ENCODE measurements at places on chromosomes 2 and 18.

DNA sequence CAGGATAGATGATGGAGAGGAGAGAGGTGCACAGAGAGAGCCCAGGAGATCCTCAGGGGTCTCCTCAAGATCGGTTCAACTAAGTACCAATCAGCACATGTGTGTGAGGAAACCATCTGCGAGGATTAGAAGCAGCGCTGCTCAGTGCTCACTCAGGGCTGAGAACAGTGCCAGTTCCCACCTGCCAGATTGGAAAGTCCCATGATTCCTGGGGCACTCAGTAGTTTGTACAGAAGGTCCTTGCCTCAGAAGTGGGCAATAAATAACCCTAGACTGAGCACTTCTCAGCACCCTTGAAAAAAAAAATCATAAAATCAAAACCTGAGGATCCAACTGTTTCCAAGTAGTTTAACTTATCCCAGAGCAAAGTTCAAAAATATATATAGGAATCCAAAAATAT is 53.8 kb downstream of the SEMA4F start:
- no peak for DNase-seq

DNA sequence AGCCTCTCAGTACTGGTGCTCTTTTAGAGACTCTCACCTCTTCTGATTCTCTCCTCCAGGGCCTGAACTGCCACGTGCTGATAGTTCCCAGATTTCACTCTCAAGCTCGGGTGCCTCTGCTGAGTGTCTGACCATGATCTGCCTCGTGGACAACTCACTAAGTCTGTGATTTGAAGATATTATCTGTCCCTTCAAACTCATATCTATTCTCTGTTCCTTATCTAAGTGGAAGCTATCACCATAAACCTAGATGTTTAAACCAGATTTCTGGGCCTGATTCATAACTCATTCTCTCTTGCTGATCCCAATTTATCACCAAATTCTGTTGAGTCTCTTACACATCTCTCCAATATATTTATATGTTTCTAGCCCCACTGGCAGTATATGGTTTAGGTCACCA is 29.9 kb upstream of the KIDINS220 start:
- DNase-seq = no peak

DNA sequence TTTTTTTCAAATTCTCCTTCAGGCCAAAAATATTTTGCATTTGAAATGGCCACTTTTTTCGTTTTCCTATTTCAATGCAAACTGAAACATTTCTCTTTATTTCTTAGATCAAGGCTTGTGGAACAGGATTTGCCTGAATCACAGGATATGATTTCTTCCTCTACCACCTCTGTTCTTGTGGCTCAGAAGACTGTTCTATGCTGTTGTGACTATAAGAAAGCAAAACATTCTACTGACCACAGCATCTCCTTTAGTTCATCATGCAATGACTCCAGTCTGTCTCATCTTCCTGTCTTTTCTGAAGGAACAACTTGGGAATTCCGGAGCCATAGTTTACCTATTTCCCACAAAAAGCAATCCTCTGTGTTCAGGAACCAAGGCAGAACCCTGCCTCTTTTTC is 16.2 kb upstream of the ZNF512 start:
- DNase-seq = no peak

DNA sequence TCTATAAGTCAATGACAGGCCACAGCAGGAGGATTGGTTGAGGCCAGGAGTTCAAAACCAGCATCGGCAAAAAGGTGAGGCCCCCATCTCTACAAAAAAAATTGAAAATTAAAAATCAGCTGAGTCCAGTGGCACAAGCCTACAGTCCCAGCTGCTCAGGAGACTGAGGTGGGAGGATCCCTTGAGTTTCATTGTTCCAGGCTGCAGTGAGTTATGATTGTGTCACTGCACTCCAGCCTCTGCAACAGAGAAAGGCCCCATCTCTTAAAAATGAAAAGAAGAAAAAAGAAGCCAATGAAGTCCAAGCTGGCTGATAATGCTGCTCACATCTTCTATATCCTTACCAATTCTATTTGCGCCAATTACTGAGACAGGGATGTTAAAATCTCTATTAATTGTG is 39.1 kb downstream of the MRPS5 start:
- no peak for DNase-seq

DNA sequence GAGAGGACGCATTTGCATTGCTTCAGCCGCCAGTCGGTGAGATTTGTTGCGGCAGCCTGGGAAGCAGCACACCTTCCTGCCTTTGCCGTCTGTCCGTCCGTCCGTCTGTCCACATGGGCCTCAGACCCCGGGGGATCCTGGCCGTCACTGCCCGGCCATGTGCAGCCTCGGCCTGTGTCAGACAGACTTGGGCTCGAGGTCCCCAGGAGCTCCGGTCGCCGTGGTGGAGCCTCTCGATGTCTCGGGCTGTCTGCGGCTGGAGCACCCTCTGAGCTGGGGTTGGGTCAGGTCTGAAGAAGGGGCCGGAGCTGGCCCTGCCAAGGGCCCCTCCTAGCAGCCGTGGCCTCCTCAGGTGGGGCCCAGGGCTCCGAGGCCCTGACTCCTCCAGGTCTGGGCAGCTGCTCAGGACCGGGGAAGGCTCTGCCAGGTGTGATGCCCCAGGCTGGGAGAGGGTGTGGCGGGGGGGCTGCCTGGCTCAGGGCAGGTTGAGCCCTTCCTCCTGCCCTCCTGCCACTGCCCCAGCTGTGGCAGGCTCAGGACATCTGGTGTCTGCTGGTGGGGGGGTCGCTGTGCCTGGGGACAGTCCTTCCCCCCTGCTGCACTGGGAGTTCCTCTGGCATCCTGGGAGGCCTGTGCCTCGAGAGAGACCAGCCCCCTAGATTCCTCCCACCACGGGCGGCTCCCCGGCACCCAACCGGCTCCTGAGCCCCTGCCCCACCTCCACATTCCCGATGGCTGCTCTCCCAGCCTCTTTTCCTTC is 11.8 kb downstream of the NEU4 start:
- peak; percentile 62 for DNase-seq

- no peak for DNase-seq
Measured at GRCh38 chr18:45109271-45109670, 428.6 kb downstream of the SETBP1 start.

DNA sequence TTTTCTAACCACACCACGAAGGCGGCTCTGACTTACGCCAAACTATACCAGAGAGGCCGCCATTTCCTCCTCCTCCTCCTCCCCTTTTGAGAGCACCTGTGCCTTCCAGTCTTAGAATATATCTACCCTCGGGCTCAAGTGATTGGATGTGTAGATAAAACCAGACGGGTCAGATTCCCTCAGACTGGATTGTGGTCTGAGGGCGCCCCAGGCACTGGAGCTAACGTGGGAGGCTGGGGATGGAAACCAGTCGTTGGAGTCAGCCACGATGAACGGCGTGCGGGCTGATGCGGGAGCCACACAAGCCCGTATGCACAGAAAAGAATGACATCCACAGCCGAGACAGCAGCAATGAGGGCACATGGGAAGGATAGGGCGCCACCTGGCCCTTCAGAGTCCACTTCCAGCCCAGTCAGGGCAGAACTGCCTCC is 12.3 kb upstream of the ODC1 start:
- no peak for DNase-seq

- DNase-seq = no peak
Measured at GRCh38 chr2:44949329-44950151, 8.0 kb downstream of the SIX3 start.

DNA sequence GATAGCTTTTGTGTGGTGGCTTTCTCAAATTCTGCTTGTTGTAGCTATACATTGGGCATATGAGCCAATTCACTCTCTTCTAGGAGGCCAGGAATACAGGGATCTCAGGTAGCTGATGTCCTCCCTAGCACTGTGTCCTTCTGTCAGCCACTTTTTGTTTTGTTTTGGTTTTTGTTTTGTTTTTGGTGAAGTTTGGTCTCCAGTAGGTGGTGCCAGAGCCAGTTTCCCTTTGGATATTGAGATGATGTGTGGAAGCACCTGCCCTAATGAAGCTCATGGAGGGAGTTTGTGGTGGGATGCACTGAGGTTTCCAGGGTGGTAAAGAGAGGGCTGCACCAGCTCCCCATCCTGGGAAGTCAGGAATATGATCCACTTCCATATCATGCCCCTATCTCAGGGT is 100.5 kb upstream of the VWC2L start:
- DNase-seq = no peak

- no peak for DNase-seq
Measured at GRCh38 chr2:120399889-120400240, 53.9 kb downstream of the INHBB start.

GRCh38 chr2:106269591-106270291 is 75.6 kb upstream of the UXS1 start:
- peak; percentile 84 for DNase-seq

DNA sequence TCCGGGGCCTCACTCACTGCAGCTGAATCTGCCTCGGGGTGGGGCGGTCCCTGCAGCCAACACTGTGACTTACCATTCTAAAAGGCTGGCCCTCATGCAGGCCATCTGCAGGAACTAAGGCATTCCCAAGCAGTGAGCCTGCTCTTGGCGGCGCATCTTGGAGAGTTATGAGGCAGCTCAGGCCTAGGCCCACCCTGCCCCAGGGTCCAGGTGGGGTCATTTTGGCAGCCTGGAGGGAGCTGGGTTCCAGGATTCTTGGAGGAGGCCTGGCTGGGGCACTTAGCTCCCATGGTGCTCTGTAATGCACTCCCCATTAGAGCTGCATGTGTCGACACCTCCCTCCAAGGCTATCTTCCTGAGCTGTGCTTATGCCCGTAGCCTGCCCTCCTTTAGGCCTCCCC is 14.8 kb upstream of the BIN1 start:
- peak; percentile 86 for DNase-seq

DNA sequence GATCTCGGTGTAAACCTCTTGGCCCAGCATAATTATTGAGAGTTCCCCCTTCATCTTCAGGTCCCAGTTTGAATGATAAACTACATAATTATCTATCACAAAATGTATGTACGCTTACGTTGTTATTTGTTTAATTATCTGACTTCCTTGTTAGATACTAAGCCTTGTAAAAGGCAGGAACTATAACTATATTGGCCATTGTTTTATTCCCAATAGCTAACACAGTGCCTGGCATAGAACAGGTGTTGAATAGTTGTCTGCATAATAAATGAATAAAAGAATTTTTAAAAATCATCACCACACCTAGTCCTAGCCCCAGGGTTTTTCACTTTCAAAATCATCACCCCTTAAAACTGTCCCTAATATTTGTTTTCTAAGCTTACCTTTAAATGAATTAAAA is 207.9 kb downstream of the MREG start:
- no peak for DNase-seq

DNA sequence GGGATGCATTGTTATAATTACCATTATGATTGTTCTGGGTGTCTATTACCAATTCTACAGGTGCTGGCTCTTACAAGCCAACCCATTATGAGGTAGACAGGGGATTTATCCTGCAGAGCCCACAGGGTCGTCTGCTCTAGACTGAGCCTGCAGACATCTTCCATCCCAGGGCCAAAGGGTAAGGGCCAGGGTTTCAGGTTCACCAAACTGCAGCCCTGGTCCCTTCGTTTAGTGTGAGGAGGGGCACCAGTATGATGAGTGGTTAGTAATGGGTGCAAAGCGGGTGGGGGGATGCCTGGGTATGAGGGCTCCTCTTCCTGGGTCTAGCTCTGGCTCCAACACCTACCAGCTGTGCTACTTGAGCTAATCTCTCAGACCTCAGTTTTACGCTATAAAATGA is 1.2 kb upstream of the ARID5A start:
- no peak for DNase-seq

- no peak for DNase-seq
Measured at GRCh38 chr18:35171315-35171987, 69.4 kb upstream of the ZNF397 start.

- no peak for DNase-seq
Measured at GRCh38 chr2:191350826-191351225, 105.6 kb downstream of the MYO1B start.

- DNase-seq = no peak
Measured at GRCh38 chr18:62982600-62983251, 267.4 kb downstream of the PHLPP1 start.

GRCh38 chr2:229429589-229429988 is 158.5 kb upstream of the PID1 start:
- no peak for DNase-seq

DNA sequence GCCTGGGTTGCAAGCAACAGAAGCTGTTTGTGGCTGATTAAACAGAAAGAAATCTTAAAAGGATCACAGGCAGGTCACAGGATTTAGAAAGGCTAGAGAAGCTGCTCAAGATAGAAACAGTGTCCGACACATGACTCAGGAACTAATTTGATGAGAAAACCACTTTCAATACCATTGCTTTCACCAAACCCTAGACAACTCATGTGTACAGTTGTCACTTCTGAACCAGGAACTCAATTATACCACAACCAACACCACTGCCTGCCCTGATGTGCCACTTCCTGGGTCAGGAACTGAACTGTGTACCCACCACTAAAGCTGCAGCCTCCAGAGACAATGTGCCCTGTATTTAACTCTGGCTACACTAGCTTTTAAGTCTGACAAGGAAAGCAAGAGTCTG is 56.0 kb downstream of the TMEM247 start:
- DNase-seq = no peak

- DNase-seq = no peak
Measured at GRCh38 chr2:156784020-156784701, 348.0 kb downstream of the GPD2 start.

DNA sequence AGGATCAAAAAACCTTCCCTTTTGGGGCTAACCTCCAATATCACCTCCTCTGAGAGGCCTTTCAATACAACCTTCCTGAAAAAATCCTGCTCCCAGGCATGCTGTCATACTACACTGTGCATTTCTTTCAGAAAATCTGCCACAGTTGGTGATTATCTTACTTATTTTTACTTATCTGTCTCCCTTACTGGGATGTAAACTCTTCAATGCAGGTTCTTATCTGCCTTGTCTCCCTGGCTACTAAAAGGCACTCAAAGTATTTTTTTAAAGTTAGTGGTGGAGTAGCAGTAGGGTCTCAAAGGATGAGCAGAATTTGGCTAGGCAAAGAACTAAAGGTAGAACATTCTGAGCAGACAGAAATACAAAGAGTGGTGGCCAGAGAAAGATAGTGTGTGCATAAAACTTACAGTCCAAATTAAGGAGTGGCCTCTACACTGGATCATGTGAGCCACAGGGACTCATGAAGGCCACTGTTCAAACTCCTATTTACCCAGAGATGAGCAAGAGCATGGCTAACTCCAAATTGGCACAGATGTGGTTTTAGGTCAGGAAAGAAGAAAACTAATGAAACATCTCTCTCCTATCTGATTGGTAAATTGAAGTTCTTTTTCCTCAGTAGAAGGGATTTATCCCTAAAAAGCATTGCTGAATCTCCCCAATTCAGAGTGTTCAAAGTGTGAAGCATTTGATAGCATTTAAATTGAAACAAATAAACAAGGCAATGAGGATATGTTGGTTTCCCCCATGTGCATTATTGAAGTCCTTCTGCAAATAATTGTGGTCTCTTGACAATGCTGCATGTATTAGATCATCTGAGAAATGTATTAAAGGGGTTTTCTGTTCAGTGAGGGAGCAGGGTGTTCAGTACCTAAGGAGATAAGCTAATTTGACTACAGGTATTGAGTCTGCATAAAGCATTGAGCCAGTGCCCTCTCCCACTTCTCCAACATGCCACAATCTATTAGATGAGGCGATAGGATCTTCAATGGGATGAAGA is 285.5 kb downstream of the MREG start:
- DNase-seq = no peak

DNA sequence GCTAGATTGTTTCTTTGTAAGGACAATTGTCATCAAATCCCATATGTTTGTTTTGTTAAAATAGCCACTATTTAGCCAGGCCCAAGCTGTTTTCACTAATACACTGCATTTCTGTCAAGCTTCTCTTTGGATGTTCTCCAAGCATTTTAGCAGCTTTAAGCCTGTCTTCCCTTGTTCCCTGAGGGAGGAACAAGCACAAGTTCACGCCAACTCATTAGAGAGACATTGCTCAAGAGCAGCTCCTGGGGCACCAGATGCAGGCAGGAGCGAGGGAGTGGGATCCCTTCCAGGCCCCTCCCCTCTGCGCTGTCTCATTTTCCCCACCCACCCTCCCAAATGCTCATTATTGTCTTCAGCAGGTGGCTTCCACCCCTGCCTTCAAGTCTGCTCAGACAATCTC is 32.6 kb upstream of the PPP3R1 start:
- DNase-seq = no peak
